Foreskin keratinocyte (primary cell): ENCODE measurements at places on chromosomes 5 and 9. TPM values are rescaled to one million over a fixed set of nuclear protein-coding genes. Genes with fewer than 3 reads are reported as not detected.

ADAMTSL1 gene
- total RNA-seq = 0.44 and 3.7 TPM in 2 replicates

GRCh38 chr9:136671646-136672430 is 9.1 kb downstream of the EGFL7 start:
- DNase-seq = no peak

DNA sequence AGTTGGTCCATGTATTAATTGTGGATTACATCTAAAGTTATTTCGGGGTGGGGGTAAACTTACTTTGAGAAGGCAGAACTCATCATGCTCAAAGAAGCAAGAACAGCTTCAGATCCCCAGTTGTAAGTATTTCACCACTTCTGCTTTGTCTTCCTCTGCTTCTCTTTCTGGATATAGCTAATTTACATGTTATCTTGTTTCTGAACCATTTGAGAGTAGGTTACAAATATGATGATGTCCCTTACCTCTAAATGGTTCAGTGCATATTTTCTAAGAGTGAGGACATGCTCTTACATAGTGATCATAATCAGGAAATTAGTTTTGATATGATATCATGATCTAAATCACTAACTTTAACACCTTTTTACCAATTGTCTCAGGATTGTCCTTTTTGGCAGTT is 11.9 kb downstream of the TRIO start:
- no peak for DNase-seq

DNA sequence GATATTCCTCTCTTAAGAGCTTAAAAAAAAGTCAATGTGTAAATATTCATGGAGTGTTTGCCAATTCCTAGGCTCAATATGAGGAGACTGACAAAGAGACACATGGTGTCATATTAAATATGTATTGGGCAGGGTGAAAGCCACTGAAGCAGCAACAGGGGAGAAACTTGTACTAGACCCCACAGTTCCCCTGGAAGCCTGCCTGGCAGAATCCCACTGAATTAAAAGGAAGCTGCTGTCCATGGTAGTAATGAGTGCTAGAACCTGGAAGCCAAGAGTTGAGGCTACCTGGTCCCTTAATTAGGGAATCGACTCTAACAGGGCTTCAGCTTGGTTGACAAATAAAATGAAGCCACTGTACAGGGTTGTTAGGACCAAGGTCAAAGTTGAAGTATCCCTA is 129.4 kb upstream of the GPR151 start:
- DNase-seq = no peak

- peak; percentile 71 for DNase-seq
Measured at GRCh38 chr9:77384406-77384805, 207.1 kb downstream of the VPS13A start.

GRCh38 chr5:5046680-5047502 is 93.2 kb upstream of the ADAMTS16 start:
- no peak for DNase-seq
